ENCODE measurements at places on chromosomes 7 and 10.

DNA sequence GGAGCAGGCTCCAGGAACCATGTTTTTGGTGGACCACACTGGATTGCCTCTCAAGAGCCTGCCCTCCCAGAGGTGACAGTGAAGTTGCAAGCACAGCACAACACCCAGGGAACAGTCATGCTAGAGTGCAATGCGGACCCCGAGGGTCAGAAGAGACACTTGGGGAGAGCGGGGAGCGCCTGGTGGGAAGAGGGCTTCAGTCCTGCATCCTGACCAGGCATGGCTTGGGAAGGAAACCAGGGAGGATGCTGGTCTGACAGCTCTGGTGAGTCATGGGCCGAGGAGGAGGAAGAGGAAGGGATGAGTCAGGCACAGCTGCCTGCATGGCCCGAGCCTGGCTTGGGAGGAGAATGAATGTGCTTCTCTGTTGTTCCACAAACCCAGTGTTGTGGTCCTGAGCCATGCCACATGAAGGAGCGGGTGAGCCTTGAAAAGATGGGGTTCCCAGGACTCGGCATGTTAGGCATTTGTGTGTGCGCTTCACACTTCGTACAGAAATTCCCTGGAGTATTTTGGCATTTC, 29.5 kb upstream of the ANKRD2 start:
- DNase-seq: peak; percentile 77

- DNase-seq: no peak
These were observed 6.9 kb downstream of the STN1 start for GRCh38 chr10:103911021-103911459.

GRCh38 chr7:117021986-117022385, 68.7 kb downstream of the ST7 start:
- DNase-seq: no peak

GRCh38 chr10:117926491-117926890, 120.2 kb downstream of the RAB11FIP2 start:
- no peak for DNase-seq

DNA sequence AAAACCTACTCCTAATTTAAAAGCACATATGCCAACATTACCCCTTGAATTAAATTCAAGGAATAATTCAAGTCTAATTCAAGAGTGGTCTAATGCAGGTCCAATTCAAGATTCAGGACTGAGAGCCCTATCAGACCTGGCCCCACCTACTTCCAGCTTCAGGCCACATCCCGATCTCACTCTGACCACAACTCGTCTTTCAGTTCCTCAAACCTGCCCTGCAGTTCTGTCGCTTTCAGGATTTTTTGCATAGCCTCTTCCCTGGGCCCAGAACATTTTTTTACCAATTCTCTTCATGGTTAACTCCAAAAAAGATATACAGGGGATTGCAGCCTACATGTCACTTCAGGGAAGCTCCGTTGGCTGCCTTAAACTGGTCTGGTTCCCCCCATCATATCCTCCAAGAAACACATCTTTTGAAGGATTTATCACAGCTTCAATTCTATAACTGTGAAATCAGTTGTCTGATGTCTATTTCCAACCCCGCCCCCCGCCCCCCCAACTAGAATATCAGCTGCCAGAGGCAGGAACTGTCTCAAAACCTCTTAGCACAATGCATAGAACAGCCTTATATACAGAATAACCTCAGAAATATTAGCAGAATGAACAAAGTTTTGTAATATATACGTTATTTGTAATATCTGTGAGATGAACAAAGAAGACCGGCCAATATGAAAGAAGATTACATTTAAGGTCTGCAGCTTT, 20.8 kb downstream of the CCDC6 start:
- no peak for DNase-seq

DNA sequence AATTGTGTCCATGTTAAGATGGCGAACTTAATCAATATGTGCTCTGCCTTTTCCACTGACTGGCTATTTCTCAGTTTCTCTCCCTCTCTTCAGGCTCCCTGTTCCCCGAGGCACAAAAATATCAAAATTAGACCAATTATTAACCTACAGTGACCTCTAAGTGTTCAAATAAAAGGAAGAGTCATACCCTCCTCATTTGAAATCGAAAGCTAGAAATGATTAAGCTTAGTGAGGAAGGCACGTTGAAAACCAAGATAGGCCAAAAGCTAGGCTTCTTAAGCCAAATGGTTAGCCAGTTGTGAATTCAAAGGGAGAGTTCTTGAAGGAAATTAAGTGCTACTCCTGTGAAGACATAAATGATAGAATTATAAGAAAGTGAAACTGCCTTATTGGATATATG, 81.1 kb upstream of the MBL2 start:
- DNase-seq: no peak

- DNase-seq: no peak
These were observed 13.1 kb downstream of the TAS2R41 start for GRCh38 chr7:143490717-143491306.

DNA sequence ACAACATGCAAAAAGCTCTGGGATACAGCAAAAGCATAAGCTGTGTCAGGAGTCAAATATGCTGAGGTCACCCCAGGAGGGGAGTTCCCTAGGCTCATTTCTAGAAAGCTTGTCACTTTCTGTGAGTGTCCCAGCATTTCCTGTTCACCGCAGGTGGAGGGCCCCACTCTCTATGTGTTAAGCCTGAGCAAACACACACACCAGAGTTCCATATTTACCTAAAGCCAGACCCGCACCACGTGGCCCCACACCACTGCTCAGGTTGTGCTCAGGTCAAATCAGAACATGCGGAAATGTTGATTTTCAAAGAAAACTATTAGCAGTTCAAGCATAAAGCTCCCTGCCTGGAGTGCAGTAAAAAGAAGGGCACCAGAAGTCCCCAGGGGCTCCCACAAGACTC, 259.6 kb upstream of the PPP2R2D start:
- DNase-seq: no peak

DNA sequence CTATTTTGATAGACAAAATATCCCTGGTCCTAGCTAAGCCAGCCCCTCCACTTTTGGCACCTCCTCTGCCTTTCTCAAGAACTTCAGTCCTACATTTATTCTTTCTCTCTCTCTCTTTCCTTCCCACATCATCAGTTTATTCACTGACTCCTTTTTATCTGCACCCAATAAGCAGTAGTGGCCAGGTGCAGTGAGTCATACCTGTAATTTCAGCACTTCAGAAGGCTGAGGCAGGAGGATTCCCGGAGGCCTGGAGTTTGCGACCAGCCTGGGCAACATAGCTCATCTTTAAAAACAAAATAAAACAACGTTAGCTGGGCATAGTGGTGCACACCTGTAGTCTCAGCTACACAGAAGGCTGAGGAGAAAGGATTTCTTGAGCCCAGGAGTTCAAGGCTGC, 19.4 kb upstream of the NRP1 start:
- DNase-seq: no peak

DNA sequence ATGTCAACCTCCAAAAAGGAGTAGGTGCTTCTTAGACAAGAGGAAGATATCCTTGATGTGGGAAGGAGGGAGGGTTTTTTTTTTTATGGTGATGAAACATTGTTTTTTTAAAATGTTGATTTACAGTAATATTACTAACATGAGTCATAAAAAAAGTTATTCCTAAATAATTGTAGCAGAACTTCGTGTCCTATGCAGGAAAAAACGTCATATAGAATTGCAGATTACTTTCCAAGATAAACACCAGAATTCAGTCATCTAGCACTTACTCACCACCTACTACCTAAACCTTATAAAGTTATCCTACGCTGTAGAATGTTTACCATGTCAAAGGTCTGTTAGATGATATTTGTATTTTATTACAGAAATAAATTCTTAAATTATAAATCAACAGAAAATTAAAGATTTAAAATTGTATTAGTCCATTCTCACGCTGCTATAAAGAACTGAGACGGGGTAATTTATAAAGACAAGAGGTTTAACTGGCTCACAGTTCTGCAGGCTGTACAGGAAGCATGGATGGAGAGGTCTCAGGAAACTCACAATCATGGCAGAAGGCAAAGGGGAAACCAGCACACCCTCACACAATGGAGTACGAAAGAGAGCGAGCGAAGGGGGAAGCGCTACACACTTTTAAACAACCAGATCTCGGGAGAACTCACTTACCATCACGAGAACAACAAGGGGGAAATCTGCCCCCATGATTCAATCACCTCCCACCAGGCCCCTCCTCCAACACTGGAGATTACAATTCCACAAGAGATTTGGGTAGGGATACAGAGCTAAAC, 105.2 kb upstream of the NEBL start:
- peak; percentile 77 for DNase-seq

DNA sequence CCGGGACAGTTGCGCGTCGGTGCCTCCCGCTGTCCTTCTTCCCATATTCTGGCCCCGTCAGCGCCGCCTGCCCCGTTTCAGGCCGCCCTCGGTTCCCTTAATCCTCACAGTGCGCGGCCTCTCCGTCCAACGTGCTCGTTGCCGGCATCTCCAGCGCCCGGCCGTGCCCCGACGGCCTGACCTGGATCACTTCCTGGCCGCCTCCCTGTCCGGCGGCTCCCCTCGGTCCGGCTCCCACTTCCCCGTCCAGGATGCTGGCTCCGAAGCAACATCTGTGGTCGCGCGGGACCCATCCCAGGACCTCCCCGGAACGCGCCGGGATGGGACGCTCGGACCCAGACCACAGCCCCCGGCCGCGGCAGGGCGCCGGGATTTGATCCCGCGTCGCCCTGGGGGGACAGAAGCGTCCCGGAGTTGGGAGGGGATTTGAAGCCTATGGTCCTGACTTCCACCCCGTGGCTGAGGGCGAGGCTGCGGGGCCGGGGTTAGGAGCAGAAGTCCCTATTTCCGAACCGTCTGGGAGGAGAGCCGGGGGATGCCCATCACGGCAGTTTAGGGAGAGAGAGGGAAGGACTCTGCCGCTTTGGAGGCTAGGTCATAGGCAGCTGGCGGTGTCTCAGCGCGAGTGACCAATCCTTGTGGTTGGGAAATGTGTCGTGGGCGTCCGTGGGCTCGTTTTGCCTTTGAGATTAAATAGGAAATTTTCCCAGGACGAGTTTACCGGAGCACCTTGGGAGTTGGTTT, 53.8 kb downstream of the KCTD7 start:
- no peak for DNase-seq

All from brain pericyte (primary cell).